ENCODE measurements at places on chromosomes 12 and 14.

DNA sequence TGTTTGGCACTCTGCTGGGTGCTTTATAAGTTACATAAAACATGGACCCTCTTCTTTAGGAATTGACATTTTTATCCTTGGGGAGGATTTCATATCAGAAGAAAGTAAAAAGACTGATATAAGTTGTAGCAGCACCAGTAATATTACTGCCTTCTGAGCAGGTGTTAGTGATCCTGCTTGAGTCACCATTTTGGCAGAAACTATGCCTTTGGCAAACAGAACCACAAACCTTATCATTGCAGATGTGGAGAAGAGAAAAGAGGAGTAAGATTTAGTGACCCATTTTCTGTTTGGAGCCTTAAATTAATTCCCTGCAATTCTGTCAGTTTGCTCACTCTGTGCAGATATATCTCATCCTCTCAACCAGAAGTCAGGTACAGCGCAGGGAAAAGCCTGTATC lies 23.0 kb downstream of the ZNF410 start:
- DNase-seq, result no peak

DNA sequence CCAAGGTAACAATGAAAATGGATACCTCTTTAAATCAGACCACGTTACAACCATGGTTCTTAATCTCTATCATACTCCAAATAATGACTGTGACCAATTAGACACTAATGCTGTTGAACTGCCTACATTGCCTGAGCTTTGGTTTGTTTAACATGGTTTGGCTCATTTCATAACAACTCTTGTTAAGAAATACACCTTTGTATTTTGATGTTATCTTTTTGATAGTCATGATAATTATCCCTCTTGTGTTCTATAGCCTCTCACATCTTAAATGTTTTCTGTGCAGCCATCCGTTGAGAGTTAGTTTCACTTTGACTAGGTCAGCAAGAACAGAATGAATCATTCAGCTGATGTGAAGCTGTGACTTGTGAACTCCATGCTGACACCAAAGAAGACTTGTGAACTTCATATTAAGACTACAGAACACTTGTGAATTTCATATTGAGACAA lies 75.5 kb upstream of the RERGL start:
- DNase-seq, result peak; percentile 3

DNA sequence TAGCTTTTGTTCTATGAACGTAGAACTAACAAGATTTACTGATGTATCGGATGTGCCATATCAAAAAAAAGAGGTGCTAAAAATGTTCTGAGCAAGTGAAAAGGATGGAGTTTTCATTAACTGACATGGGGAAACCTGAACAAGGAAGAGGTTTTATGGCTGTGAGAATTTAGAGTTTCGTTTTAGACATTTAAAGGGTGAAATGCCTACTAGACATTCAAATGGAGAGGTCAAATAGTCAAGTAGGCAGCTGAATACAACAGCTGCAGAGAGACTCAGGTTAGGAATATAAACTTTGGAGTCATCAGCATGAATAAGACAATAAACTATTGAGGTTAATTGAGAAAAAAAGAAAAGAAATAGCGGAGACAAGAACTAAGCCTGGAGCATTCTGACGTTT lies 364.9 kb upstream of the GARIN6 start:
- DNase-seq, result no peak

GRCh38 chr12:1799882-1800400 lies 20.4 kb upstream of the LRTM2 start:
- no peak for DNase-seq

DNA sequence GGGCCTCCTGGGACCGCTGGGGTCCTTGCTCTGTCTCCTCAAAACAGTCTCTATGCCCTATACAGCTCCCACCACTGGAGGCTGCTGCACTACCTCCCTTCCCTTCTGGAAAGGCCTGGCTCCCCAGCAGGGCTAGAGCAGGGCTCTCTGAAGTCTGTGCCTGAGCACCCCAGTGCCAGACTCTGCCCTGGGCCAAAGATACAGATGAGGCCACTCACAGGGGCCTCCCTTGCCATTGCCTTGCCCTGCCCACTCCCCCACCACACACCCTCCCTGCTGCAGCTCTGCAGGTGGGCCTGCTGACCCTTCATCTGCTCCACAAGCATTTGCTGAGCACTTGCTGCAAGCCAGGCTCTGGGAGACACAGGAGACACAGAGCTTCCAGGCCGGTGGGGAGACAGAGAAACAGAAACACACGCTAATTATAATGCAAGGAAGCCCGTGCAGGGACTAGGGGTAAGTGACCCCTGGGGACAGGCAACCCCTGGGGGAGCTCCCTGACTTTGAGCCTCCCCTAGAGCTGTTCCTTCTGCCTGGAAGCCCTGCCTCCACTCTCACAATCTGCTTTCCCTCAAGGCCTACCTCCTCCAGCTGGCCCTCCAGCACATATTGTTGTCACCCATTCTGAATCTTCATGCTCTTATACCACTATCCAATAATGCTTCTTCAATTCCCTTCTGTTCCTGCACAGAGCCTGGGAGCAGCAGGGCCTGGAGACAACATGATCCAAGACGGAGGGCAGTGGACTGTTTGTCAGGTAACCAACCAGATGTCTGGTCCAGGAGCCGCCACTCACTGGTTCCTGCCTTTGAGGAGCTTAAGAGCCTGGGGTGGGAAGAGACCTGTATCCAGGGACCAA lies 32.6 kb upstream of the PNMA1 start:
- no peak for DNase-seq

DNA sequence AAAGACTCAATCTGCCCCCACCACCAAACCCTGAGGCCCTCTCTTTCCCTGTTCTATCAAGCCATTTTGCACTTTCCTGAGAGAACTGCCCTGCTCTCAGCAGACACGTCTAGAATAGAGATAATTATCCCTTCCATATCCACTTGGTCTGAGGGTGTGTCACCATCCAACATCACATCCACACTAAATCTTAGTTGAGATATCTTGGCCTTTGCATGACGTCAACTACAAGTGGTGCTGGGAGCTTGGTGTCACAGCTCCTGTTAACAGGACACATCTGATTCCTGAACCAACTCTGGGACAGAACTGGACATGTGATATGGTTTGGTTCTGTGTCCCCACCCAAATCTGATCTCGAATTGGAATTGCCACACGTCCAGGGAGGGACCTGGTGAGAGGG lies 1109.2 kb downstream of the TMEM121 start:
- DNase-seq, result no peak

DNA sequence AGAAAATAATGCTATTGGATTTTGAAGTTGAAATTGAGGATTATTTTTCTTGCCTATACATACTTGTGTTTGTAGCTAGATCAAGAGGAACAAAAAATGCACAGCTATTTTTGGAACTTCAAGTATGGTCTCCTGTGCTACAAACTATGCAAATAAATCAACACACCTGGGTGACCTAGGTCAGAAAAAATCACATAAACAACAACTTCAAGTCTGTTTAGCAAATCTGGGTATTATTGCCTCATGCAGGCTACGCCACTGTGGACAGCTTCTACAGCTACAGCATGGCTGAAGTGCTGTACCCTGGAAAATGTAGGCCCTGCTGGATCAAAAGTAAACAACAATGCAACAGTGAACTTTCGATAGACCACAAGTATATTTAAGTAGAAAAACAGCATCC lies 87.5 kb downstream of the SLC6A15 start:
- no peak for DNase-seq

DNA sequence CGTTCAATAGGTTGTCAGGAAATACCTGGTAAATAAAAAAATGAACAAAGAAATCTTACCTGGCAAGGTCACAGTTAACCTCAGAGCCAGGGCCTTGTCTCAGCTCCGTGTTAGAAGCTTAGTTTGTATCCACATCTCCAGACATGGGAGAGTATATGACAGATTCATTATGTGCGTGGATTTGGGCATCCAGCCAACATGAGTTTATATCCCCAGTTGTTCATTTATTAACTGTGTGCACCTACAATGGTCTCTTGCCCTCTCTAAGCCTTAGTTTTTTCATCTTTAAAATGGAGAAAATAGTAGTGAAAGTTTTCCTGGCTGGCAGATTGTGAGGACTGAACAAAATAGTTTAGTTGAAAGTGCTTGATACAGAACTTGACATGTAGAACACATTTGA lies 437.8 kb downstream of the NPAS3 start:
- DNase-seq, result no peak

DNA sequence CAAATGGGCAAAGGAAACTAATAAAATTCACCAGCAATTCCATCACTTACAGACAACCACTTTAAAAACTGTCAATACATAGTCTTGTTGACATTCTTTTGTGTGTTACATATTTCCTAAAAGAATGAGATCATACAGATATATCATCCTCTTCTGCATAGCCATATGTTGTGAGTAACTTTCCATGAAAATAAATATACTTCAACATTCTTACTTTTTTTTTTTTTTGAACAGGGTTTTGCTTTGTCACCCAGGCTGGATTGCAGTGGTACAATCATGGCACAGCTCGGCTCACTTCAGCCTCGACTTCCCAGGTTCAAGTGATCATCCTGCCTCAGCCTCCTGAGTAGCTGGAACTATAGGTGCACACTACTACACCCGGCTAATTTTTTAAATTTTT lies 20.9 kb downstream of the ZC2HC1C start:
- no peak for DNase-seq

DNA sequence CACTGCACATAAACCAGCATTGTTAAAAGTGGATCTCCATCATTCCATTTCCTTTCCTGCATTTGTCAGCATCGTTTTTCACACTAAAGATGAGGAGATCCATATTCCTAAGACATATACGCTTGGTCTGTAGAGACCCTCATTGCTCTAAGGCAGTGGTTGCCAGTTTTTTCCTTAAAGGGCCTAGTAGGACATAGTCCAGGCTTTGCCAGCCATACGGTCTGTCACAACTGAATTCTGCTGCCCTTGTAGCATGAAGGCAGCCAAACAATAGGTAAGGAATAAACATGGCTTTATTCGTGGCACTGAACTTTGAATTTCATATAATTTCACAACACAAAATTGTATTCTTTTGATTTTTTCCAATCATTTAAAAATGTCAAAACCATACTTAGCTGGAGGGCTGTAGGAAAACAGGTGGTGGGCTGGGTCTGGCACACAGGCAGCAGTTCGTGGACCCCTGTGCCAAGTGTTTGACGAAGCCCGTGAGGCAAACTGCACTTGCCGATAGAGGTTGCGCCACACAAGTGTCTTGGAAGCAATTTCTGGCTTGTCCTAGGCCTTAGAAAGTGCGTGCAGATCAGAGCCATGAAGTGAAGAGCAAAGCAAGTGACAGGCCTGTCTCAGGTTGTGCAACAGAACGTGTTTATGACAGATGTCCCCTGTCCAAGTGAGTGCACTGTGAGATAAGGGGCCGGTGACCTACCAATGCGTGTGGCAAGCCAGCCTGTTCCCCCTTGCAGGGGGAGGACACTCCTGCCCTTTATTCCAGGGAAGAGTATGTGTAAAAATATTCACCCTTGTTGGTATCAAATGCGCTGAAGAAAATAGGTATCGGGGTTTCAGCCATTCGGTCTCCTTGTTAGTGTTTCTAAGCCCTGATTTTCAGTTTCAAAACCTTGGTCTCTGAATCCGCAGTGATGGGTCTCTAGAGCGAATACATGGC lies 916 bp upstream of the CHPT1 start:
- DNase-seq, result peak; percentile 36

- no peak for DNase-seq
Observed at GRCh38 chr12:12353807-12354206, 3.1 kb upstream of the BORCS5 start.

DNA sequence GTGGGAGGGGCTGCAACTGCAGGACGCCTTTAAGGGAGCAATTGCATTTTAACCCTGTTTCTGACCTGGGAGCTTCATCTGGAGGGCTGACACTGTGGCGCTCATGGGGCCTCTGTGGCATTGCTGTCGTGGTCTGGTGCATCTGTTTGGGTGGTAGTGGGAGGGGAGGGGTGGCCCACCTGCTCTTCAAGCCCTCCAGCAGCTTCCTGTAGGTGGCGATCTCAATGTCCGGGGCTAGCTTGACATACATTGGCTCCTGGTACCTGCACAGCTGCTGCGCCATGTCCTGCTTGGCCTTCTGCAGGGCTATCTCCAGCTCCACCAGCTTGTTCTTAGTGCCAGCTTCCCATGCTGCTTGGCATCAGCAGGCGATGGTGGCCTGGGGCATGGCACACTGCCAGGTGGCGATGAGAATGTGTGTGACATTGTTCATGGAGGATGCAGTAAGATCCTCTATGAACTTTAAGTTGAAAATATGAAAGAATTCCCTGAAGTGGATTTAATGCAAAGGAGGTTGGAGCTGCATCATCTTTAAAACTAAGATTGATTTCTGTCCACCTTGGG lies 7.7 kb upstream of the KRT82 start:
- DNase-seq, result no peak

GRCh38 chr14:39492267-39492666 lies 60.0 kb upstream of the FBXO33 start:
- no peak for DNase-seq

DNA sequence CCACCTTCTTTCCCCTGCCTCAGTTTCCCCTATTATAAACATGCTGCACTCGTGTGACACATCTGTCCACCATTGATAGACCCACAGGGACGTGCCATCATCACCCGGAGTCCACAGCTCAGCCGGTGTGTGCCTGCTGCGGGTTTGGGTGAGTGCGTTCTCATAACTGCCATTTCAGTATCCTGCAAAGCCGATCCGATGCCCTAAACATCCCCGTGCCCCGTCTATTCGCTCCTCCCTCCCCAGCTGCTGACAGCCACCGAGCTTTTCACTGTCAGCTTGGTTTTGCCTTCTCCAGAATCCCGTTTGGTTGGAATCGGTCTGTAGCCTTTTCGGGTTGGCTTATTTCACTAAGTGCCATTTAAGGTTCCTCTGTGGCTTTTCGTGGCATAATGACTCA lies 3.9 kb downstream of the LRCOL1 start:
- no peak for DNase-seq

Measured in GM19239 (cell line).